ENCODE measurements at places on chromosomes 4 and X. TPM values are rescaled to one million over a fixed set of nuclear protein-coding genes. Genes with fewer than 3 reads are reported as not detected.

DNA sequence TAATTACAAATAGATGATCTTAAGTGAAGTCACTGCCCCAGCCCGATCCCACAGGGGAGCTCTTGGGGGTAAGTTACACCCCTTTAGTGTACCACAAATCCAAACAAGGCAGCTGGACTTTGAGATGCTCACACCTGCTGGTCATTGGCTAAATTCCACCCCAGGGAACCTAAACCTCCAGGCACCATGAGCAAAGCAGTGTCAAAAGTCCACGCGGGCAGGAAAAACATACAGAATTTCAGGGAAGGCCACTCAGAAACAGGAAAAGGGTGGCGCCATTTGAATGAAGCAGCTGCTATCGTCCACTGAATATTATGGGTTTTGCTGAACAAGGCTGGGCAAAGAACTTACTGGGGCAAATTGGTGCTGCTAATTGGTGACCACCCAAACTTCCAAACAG is 30.9 kb downstream of the SUPT20HL1 start:
- H3K4me3 ChIP-seq: no peak overlapping the region
- H3K27ac ChIP-seq: no peak overlapping the region
- no peak for DNase-seq
- H3K27me3 ChIP-seq: peaks cover 45% of the 10 kb centered on the region
- peaks cover 16% of the 10 kb centered on the region for H3K4me1 ChIP-seq

DNA sequence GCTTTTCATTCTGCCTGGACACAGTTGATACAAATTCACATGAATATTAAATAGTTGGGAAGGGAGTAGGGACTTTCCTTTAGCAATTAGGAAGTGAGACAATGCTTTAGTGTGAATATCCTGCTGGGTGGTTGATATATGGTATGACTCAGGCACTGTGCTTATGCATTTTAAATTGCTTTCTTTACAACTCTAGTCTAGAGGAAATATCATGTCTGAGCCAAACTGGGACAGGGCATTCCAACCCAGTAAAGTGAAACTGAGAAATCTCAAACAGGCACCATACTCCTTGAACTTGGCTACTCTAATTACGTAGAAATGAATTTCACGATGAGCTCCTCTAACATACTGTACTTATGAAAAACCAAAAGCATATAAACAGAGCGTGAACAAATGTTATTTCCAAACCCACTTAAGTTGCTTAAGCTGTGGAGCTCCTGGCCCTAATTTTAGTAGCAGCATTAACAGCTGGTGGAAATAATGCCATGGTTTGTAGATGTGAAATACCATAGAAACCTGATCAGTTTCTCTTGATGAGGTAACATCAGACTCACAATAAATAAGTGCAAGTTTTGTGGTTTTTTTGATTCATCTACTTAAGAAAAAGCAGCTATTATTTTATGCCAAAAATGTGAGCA is 242.9 kb upstream of the GK2 start:
- H3K27ac ChIP-seq: no peak overlapping the region
- no peaks in the 10 kb centered on the region for H3K27me3 ChIP-seq
- DNase-seq: no peak
- H3K36me3 ChIP-seq: no peaks in the 10 kb centered on the region

Gene EXOC1
- 38.8 TPM for total RNA-seq

DNA sequence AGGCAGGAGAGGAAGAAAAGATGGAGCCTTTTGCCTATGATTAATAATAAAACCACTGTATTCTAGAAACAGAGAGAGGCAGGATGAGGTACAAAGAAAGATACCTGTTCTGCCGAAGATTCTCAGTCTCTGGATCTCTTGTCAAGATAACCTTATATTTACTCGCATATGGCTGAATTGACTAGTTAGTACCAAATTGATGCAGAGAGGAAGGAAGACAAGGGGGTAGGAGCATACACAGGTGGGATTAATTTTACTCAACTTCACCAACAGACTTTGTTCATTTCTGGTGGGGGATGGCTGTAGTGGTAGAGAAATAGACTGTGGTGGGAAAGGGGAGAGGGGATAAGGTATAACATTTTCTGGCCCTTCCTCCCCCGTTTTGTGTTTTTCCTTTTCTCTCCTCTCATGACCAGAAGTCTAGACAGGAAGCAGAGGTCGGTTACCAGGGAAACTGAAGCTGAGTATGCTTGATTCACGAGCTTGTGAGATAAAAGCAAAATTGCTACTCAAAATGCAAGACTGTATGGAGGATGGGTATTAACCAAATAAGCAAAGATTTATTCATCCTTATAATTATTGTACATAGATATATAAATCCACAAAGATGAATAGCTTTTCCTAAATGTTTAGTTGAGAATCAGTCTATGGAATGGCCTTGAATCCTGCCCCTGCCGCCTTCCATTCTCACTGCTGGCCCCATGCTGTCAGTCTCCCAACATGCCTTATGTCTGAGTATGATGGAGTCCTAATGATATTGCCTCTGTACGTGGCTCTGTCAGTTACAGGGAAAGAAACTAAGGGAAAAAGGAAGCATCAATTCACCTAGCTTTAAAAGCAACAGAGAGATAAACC is 17.8 kb upstream of the PAGE2B start:
- H3K27me3 ChIP-seq: no peaks in the 10 kb centered on the region
- H3K27ac ChIP-seq: peak overlapping the region; percentile 91
- H3K4me1 ChIP-seq: peaks cover 16% of the 10 kb centered on the region
- peaks cover 3% of the 10 kb centered on the region for H3K36me3 ChIP-seq
- peak overlapping the region; percentile 38 for H3K4me3 ChIP-seq

Gene GYG2
- total RNA-seq: 14.1 TPM

DNA sequence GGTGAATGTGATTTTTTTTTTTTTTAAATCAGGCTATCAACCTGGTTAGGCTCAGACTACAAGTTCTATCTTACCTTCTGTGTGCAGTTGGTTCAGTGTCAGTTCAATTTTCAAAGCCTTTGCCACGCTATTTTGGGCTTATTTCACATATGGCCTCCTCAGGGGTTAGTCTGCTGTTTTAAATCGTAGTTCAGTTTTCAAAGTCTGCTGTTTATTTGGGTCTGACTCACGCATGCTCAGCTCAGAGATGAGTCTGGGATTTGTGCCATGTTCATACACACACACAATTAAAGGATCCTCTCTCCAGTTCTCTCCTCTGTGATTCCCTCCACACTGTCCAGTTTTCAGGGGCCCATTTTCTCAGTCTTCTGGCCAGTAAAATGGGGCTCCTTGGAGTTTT is 32.3 kb upstream of the ZFX start:
- H3K4me3 ChIP-seq: no peak overlapping the region
- H3K27ac ChIP-seq: peak overlapping the region; percentile 78
- H3K36me3 ChIP-seq: no peaks in the 10 kb centered on the region
- no peaks in the 10 kb centered on the region for H3K27me3 ChIP-seq
- H3K4me1 ChIP-seq: peaks cover 20% of the 10 kb centered on the region
- DNase-seq: no peak

Gene ADH1B
- 1.2 TPM for total RNA-seq

GRCh38 chrX:154696676-154697045 is 43.3 kb upstream of the CTAG2 start:
- no peak overlapping the region for H3K4me3 ChIP-seq
- no peaks in the 10 kb centered on the region for H3K27me3 ChIP-seq
- H3K27ac ChIP-seq: no peak overlapping the region
- peaks cover 7% of the 10 kb centered on the region for H3K4me1 ChIP-seq
- no peak for DNase-seq
- peaks cover 5% of the 10 kb centered on the region for H3K36me3 ChIP-seq

DNA sequence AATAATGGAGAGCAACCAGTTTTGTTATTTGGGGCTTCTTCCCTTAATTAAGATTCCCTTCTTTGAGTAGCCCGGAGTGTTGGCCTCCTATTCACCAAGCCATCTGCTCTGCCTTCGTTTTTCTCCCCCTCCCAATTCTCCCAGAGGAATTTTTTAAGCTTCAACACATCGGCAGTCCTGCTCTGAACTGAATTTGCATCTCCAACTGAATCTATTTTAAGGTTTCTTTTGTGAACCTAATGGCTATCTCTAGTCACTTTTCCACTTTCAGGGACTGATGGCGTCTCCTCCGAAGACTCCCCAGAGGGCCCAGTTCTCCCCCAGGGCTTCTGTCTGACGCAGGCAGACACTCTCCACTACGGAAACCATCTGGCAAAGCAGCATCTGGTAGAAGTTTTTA is 280.2 kb downstream of the ADGRA3 start:
- H3K27me3 ChIP-seq: peaks cover 28% of the 10 kb centered on the region
- no peaks in the 10 kb centered on the region for H3K4me1 ChIP-seq
- DNase-seq: no peak
- H3K27ac ChIP-seq: no peak overlapping the region
- no peaks in the 10 kb centered on the region for H3K36me3 ChIP-seq
- H3K4me3 ChIP-seq: no peak overlapping the region

GRCh38 chr4:167966143-167966542 is 126.2 kb upstream of the ANXA10 start:
- H3K27me3 ChIP-seq: peaks cover 12% of the 10 kb centered on the region
- no peak for DNase-seq
- H3K27ac ChIP-seq: no peak overlapping the region
- no peak overlapping the region for H3K4me3 ChIP-seq
- no peaks in the 10 kb centered on the region for H3K4me1 ChIP-seq

Gene GRIA3
- not detected for total RNA-seq

DNA sequence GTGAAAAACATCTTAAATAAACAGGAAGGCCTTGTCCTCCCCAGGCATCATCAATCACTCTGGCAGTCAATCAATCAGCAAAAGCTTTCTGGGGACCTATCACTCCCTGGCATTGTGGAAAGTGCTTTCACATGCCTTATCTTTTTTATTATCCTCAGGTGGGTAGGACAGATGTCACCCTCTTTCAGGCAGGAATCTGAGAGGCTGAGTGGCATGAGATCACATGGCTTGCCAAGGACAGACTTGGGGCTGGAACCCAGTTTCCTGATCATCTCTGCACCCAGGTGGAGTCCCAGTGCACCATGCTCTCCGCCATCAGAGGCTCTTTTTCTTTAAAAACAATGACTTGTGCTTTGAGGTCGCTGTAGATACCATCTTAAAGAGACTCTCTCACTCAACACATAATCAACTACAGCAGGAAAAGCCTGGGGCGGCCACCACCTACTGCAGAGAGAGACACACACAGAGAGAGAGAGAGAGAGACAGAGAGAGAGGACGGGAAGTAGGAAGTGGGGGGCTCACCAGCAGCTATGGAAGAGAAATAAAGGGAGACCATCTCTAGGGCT is 282.7 kb downstream of the PTTG2 start:
- H3K27ac ChIP-seq: no peak overlapping the region
- H3K4me3 ChIP-seq: no peak overlapping the region
- H3K4me1 ChIP-seq: peaks cover 8% of the 10 kb centered on the region
- no peaks in the 10 kb centered on the region for H3K36me3 ChIP-seq
- H3K27me3 ChIP-seq: no peaks in the 10 kb centered on the region
- no peak for DNase-seq

- no peak overlapping the region for H3K4me3 ChIP-seq
- DNase-seq: no peak
- no peaks in the 10 kb centered on the region for H3K4me1 ChIP-seq
- no peak overlapping the region for H3K27ac ChIP-seq
- H3K27me3 ChIP-seq: peaks cover 3% of the 10 kb centered on the region
Observed at GRCh38 chr4:20638825-20639224, 61.4 kb upstream of the PACRGL start.

GRCh38 chr4:110357521-110357920 is 118.4 kb upstream of the ENPEP start:
- no peaks in the 10 kb centered on the region for H3K36me3 ChIP-seq
- no peak overlapping the region for H3K27ac ChIP-seq
- no peak overlapping the region for H3K4me3 ChIP-seq
- peaks cover 7% of the 10 kb centered on the region for H3K4me1 ChIP-seq
- DNase-seq: no peak
- peaks cover 10% of the 10 kb centered on the region for H3K27me3 ChIP-seq

- H3K27me3 ChIP-seq: no peaks in the 10 kb centered on the region
- H3K4me1 ChIP-seq: peaks cover 5% of the 10 kb centered on the region
- DNase-seq: peak; percentile 87
- H3K4me3 ChIP-seq: no peak overlapping the region
Observed at GRCh38 chr4:125280892-125281403, 33.8 kb upstream of the FAT4 start.

- no peaks in the 10 kb centered on the region for H3K4me1 ChIP-seq
- H3K27me3 ChIP-seq: peaks cover 26% of the 10 kb centered on the region
- no peak overlapping the region for H3K27ac ChIP-seq
- DNase-seq: no peak
- H3K4me3 ChIP-seq: no peak overlapping the region
Observed at GRCh38 chr4:41480896-41481311, 57.1 kb upstream of the LIMCH1 start.

Gene GCNA
- total RNA-seq: 3.1 TPM

GRCh38 chr4:185730387-185730786 is 81.6 kb downstream of the SORBS2 start:
- no peak for DNase-seq
- no peaks in the 10 kb centered on the region for H3K27me3 ChIP-seq
- peaks cover 58% of the 10 kb centered on the region for H3K4me1 ChIP-seq
- H3K36me3 ChIP-seq: peaks cover 8% of the 10 kb centered on the region
- H3K27ac ChIP-seq: peak overlapping the region; percentile 93

DNA sequence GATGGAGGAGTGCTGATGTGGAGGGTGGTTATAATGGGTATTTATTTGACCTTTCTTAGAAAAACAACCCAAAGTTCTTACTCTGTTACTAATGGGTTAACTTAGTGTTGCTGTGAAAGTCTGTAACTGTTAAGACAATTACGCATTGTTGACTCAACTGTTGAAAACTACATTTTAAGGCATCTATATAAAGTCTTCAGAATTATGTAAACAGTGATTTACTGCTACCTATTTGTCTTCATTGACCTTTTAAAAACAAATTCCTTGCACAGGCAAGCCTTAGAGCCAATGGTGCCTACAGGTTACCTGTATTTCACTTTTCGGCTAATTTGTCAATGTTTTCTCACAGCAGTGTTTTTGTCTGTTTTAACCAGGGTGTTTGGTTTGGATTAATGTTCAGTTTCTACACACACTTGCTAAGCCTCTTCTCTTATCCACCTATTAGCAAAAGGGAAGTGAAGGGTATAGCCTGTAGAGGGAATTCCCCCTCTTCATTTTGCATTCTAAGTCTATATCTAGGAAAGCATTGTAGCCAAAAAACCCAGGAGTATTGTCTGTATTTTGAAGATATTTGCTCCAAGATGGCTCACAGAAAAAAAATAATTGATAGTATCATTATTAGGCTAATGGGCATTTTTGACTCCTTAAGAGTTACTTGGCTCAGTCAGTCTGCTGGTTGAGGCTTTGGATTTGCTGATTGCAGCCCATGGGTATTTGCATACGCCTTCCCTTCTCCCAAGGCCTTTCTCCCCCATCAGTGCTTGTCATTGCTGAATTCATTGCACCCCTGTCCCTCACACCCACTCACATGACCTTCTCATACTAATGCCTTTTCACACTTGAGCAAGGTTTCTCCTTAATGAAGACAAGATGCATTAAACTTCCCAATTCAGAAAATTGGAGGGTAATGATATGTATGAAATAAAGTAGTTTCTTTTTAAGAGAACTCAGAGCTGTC is 30.5 kb downstream of the AFF1 start:
- no peak for DNase-seq
- H3K27ac ChIP-seq: no peak overlapping the region
- no peaks in the 10 kb centered on the region for H3K36me3 ChIP-seq
- H3K4me3 ChIP-seq: no peak overlapping the region
- H3K27me3 ChIP-seq: no peaks in the 10 kb centered on the region

- H3K27me3 ChIP-seq: no peaks in the 10 kb centered on the region
- H3K36me3 ChIP-seq: no peaks in the 10 kb centered on the region
- H3K4me3 ChIP-seq: no peak overlapping the region
- H3K4me1 ChIP-seq: no peaks in the 10 kb centered on the region
Observed at GRCh38 chr4:95963456-95963855, 123.6 kb downstream of the PDHA2 start.

- H3K27me3 ChIP-seq: peaks cover 17% of the 10 kb centered on the region
- DNase-seq: no peak
- no peak overlapping the region for H3K27ac ChIP-seq
Observed at GRCh38 chr4:99518601-99519295, 7.9 kb downstream of the C4orf17 start.

GRCh38 chr4:155468282-155468681 is 91.5 kb upstream of the MAP9 start:
- no peaks in the 10 kb centered on the region for H3K36me3 ChIP-seq
- no peak for DNase-seq
- H3K27ac ChIP-seq: no peak overlapping the region

All from chondrocyte (in vitro differentiated cells).